Natural killer cell treated with Interleukin-12 subunit alpha and Interleukin-12 subunit beta and Interleukin-15 and Interleukin-18, amount 100 ng/mL, for 72 hours (primary cell): ENCODE measurements at places on chromosomes 5 and 9.

GRCh38 chr5:114544561-114544960 lies 182.7 kb downstream of the KCNN2 start:
- H3K4me1 ChIP-seq: no peaks in the 10 kb centered on the region
- no peak overlapping the region for H3K4me3 ChIP-seq
- H3K27me3 ChIP-seq: no peaks in the 10 kb centered on the region
- H3K27ac ChIP-seq: no peak overlapping the region

DNA sequence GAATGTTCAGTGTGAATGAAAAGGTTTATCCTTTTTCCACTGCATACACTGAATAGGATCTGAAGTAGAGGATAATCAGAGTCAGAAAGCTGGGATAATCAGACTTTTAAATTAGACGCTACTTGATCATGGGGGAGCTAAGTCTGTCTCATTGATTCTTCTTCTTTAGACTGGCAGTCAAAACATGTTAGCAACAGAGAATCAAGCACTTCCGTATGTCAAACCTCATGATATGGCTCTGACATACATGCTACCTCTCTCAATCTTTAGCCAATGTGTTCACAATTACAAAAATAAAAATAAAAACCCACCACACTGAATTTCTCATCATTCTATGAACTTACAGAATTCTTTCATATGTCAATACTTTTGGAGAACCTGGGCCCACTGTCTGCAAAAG lies 19.0 kb upstream of the OR13F1 start:
- no peaks in the 10 kb centered on the region for H3K4me1 ChIP-seq
- no peak for DNase-seq
- H3K4me3 ChIP-seq: no peak overlapping the region
- H3K36me3 ChIP-seq: no peaks in the 10 kb centered on the region

- H3K27ac ChIP-seq: no peak overlapping the region
- no peak for DNase-seq
- no peaks in the 10 kb centered on the region for H3K36me3 ChIP-seq
- no peaks in the 10 kb centered on the region for H3K4me1 ChIP-seq
- H3K4me3 ChIP-seq: no peak overlapping the region
- peaks cover 20% of the 10 kb centered on the region for H3K27me3 ChIP-seq
Measured at GRCh38 chr5:53059281-53059680, 50.3 kb downstream of the MOCS2 start.

- H3K36me3 ChIP-seq: no peaks in the 10 kb centered on the region
- no peak for DNase-seq
- H3K27ac ChIP-seq: no peak overlapping the region
- no peaks in the 10 kb centered on the region for H3K4me1 ChIP-seq
- H3K4me3 ChIP-seq: no peak overlapping the region
- H3K27me3 ChIP-seq: no peaks in the 10 kb centered on the region
Measured at GRCh38 chr5:120471971-120472370, 7.9 kb downstream of the PRR16 start.

- H3K27me3 ChIP-seq: peaks cover 17% of the 10 kb centered on the region
- no peak overlapping the region for H3K4me3 ChIP-seq
- no peak overlapping the region for H3K27ac ChIP-seq
- H3K36me3 ChIP-seq: no peaks in the 10 kb centered on the region
- no peaks in the 10 kb centered on the region for H3K4me1 ChIP-seq
- no peak for DNase-seq
Measured at GRCh38 chr9:84827216-84827765, 157.8 kb downstream of the NTRK2 start.

- H3K27me3 ChIP-seq: no peaks in the 10 kb centered on the region
- no peaks in the 10 kb centered on the region for H3K36me3 ChIP-seq
- no peak overlapping the region for H3K4me3 ChIP-seq
- no peak for DNase-seq
- peaks cover 15% of the 10 kb centered on the region for H3K4me1 ChIP-seq
Measured at GRCh38 chr5:132372127-132372526, 2.6 kb downstream of the SLC22A5 start.

DNA sequence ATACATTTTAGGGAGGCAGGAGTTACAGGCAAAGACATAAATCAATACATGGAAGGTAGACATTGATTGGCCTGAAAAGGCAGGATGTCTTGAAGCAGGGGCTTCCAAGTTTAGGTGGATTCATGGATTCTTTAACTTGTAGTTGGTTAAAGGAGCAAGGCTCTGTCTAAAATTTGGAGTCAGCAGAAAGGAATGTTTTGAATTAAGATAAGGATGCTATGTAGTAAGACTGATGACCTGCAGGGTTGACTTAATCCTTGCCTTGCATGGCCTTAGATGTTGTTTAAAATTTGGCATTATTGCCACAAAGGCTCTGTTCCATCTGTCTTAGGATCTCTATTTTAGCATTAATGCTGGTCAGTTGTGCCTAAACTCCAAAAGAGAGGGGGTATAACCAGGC lies 171.3 kb downstream of the C5orf15 start:
- peaks cover 38% of the 10 kb centered on the region for H3K27me3 ChIP-seq
- no peaks in the 10 kb centered on the region for H3K36me3 ChIP-seq
- no peak for DNase-seq
- H3K4me3 ChIP-seq: no peak overlapping the region

DNA sequence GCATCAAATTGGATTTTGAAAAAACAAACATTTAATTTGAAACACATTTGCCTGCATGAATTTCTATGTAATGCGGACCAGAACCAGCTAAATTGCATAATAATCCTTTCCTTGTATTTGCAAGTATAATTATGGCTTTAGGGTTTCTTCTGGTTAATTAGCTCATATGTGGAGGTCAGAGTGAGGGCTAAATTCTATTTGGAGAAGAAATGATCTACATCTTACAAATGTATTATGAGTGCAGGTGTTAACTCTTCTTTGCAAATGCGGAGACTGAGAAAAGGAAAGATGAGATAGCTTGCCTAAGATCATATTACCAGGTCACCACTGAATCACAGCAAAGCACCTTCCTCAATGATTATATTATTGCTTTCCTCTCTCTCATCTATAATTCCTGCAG lies 194.7 kb downstream of the CDH9 start:
- no peaks in the 10 kb centered on the region for H3K27me3 ChIP-seq
- H3K4me1 ChIP-seq: no peaks in the 10 kb centered on the region
- H3K36me3 ChIP-seq: peaks cover 17% of the 10 kb centered on the region
- no peak for DNase-seq
- no peak overlapping the region for H3K27ac ChIP-seq
- no peak overlapping the region for H3K4me3 ChIP-seq

DNA sequence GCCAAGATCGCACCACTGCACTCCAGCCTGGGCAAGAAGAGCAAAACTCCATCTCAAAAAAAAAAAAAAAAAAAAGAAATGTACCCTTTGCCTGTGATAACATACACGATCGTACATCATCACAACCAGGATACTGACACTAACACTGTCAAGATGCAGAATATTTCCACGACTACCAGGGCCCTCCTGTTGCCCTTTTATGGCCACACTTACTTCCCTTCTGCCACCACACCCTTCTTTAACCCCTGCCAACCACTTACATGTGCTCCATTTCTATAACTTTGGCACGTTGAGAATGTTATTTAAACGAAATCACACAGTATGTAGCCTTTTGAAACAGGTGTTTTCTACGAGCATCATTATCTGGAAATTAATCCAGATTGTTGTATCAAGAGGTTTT lies 69.0 kb upstream of the OTULINL start:
- H3K27me3 ChIP-seq: no peaks in the 10 kb centered on the region
- no peaks in the 10 kb centered on the region for H3K4me1 ChIP-seq

DNA sequence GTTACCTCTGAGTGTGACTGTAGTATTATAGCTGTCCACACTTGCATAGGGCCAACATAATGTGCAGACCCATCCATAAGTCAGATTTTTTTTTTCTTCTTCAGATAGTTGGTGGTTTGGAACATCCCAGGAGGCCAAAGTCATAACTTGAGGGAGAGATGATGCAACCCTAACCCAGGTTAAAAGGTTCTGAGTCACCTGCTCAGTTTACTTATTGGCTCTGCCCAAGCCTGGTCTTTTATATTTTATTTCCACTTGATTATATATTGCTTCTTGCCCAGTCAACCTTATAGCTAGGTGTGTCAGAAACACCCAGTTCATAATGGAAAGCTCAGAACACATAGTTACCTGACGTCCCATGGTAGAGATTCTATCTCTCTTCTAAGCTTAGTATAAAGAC lies 113.1 kb upstream of the PCSK1 start:
- no peak overlapping the region for H3K27ac ChIP-seq
- DNase-seq: no peak
- H3K27me3 ChIP-seq: peaks cover 14% of the 10 kb centered on the region
- no peaks in the 10 kb centered on the region for H3K4me1 ChIP-seq
- no peak overlapping the region for H3K4me3 ChIP-seq
- H3K36me3 ChIP-seq: peaks cover 6% of the 10 kb centered on the region

DNA sequence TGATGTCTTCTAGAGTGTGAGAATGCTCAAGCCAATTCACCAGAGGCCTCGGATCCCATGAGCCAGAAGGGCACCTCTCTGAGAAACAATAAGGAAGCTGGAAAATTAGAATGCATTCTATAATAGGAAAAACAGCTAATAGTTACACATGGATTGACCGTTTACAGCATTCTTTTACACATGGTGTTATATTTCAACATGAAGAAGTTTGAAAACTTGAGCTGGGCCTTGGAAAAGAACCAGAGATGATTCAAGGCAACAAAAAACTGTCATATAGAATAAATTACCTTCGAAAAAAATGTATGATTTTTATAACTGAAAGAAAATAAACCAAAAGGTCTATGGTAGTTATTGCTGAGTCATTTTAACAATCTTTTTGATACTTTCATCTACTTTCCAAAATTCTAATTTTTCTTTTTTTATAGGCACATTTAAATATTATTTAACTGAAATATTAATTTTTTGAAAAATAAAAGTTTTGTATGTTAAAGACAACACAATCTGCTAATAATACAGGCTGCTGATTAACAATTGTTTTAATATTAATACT lies 6.2 kb downstream of the SH3TC2 start:
- DNase-seq: no peak
- H3K4me3 ChIP-seq: no peak overlapping the region
- H3K27me3 ChIP-seq: peaks cover 22% of the 10 kb centered on the region
- H3K36me3 ChIP-seq: no peaks in the 10 kb centered on the region
- H3K4me1 ChIP-seq: no peaks in the 10 kb centered on the region

- H3K4me1 ChIP-seq: no peaks in the 10 kb centered on the region
- no peak for DNase-seq
Measured at GRCh38 chr5:149114403-149115312, 26.6 kb upstream of the ABLIM3 start.

- H3K27ac ChIP-seq: no peak overlapping the region
- H3K36me3 ChIP-seq: no peaks in the 10 kb centered on the region
- no peak for DNase-seq
- H3K27me3 ChIP-seq: peaks cover 14% of the 10 kb centered on the region
Measured at GRCh38 chr5:40021007-40021406, 596.2 kb upstream of the DAB2 start.

- H3K27ac ChIP-seq: no peak overlapping the region
- no peaks in the 10 kb centered on the region for H3K36me3 ChIP-seq
- no peak for DNase-seq
- H3K4me1 ChIP-seq: peaks cover 4% of the 10 kb centered on the region
- H3K27me3 ChIP-seq: peaks cover 15% of the 10 kb centered on the region
- H3K4me3 ChIP-seq: no peak overlapping the region
Measured at GRCh38 chr5:173568128-173568527, 48.3 kb downstream of the BOD1 start.

GRCh38 chr9:105103776-105104175 lies 140.7 kb upstream of the SLC44A1 start:
- no peak for DNase-seq
- H3K27me3 ChIP-seq: no peaks in the 10 kb centered on the region
- H3K36me3 ChIP-seq: no peaks in the 10 kb centered on the region
- H3K4me1 ChIP-seq: no peaks in the 10 kb centered on the region
- H3K27ac ChIP-seq: no peak overlapping the region

- peaks cover 48% of the 10 kb centered on the region for H3K4me1 ChIP-seq
- peak overlapping the region; percentile 87 for H3K4me3 ChIP-seq
- peak overlapping the region; percentile 94 for H3K27ac ChIP-seq
Measured at GRCh38 chr5:151224372-151224771, 480 bp upstream of the CCDC69 start.

GRCh38 chr5:14830210-14831005 lies 41.2 kb downstream of the ANKH start:
- H3K27me3 ChIP-seq: no peaks in the 10 kb centered on the region
- no peaks in the 10 kb centered on the region for H3K36me3 ChIP-seq
- no peak overlapping the region for H3K4me3 ChIP-seq
- no peak for DNase-seq

GRCh38 chr9:6763244-6763643 lies 5.5 kb downstream of the KDM4C start:
- DNase-seq: no peak
- H3K4me1 ChIP-seq: peaks cover 39% of the 10 kb centered on the region
- peak overlapping the region; percentile 18 for H3K4me3 ChIP-seq
- no peaks in the 10 kb centered on the region for H3K27me3 ChIP-seq

DNA sequence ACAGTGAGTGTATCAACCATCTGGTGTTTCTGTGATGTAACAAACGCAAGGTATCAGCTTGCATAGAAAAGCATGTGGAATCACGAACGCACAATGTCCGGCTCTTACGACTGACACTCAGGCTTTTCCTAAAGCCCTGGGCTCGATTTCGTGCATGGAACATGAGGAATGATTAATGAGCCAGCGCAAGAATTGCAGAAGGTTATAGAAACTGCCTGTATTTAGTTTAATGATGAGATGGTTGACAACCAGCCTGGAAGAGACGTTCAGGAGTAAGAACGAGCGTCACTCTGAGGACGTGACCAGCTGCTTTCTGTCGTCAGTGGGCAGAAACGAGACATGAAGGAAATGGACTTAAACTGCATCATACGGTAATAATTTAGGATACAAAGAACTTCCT lies 497.6 kb downstream of the IRX1 start:
- no peaks in the 10 kb centered on the region for H3K36me3 ChIP-seq
- DNase-seq: no peak
- no peak overlapping the region for H3K4me3 ChIP-seq

DNA sequence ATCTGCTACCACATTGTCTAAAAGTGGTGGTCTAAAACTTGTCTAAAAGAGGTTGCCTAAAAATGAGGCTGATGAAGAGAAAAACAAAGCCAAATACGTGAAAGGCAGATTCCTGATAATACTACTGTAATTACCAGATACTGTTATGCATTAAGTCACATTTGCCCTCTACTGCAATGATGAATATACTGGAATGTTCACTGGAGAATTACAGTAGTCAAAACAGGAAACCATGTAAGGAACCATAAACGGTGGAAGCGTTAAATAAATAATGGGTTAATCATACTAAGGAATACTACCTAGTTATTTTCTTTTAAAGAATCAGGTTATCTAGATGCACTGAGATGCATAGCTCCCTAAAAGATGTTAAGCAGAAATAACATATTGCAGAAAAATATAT lies 201.3 kb downstream of the MCTP1 start:
- H3K27ac ChIP-seq: no peak overlapping the region
- peaks cover 3% of the 10 kb centered on the region for H3K27me3 ChIP-seq
- H3K36me3 ChIP-seq: no peaks in the 10 kb centered on the region
- no peak overlapping the region for H3K4me3 ChIP-seq
- DNase-seq: no peak
